ENCODE measurements at places on chromosomes 16 and 17.

- DNase-seq: no peak
Measured at GRCh38 chr17:79045842-79046196, 21.9 kb downstream of the C1QTNF1 start.

GRCh38 chr17:42061646-42062487, 11.5 kb upstream of the C17orf113 start:
- DNase-seq: no peak

DNA sequence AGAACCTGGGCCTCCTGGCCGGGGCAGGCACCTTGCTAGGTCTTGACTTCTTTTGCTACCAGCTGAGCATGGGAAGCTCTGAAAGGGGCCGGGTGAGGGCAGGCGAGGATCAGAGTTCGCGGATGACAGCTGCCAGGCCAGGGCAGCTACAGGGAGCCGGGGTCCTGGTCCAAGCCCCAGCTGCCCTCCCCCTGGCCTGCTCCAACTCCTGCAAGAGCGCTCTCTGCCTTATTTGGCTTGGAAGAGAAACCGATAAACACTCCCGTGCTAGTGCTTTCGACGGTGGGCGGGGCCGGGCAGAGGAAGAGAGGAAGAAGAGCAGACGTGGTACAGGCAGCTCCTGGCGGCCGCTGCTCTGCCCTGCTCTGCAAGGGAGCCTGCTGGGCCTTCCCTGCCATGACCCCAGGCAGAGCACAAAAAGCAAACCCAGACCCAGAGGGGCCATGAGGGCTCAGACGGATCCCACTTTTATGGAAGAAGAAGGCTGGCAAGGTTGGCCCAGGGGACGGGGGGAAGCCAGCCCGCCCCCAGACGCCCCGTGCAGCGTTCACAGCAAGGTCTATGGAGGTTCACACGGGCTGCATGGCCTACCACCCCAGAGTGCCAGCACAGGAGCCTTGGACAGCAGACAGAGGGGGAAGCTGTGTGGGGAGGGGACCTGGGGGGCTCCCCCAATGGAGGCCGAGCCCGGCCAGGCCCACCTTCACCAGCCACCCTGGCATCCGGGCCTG, 25.6 kb downstream of the PIEZO1 start:
- DNase-seq: no peak

GRCh38 chr16:68040506-68041288, 17.6 kb downstream of the DUS2 start:
- peak; percentile 10 for DNase-seq

- no peak for DNase-seq
Measured at GRCh38 chr17:67413388-67413787, 36.3 kb downstream of the PITPNC1 start.

GRCh38 chr16:84937196-84938005, 73.9 kb downstream of the ZDHHC7 start:
- no peak for DNase-seq

Data from fibroblast of skin of left biceps (primary cell).